ENCODE measurements at places on chromosomes 2 and 18.

DNA sequence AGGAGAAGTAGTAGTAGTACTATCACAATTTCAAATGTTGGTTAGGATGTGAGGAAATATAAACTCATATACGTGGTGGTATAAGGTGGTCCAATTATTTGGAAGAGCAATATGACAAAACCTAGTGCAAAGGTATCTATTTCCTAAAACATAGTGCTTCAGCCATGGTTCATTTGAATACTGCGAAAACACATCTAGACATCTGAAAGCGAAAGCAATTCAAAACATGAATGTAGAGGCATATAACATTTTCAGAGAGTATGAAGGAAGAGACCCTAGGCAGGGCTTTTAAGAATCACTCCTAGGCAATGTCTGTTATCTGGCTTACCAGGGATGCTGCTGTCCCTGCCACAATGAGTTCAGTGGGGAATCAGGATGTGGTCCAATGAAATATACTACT lies 1085.8 kb downstream of the TDRD15 start:
- H3K27ac ChIP-seq = no peak overlapping the region
- H3K36me3 ChIP-seq = no peaks in the 10 kb centered on the region
- H3K27me3 ChIP-seq = no peaks in the 10 kb centered on the region
- no peaks in the 10 kb centered on the region for H3K4me1 ChIP-seq
- no peak overlapping the region for H3K4me3 ChIP-seq

DNA sequence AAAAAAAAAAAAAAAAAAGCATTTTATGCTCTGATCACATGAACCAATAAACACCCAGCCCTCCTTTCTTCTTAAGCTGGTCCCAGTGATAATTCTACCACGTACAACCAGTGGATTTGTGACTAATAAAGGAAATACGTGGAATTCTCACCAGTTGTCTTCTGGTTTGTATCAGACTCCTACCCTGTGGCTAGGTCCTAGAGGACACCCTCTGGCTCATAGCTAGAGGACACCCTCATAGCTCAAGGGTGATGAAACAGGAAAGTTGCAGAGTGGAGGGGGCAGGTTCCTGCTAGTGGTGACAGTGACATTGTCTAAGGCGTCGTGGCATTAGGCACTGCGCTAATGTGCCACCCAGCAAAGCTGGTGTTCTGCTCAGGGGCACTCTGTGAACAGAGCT lies 167.8 kb downstream of the BCL11A start:
- H3K4me3 ChIP-seq = no peak overlapping the region
- no peaks in the 10 kb centered on the region for H3K27me3 ChIP-seq
- H3K36me3 ChIP-seq = no peaks in the 10 kb centered on the region
- no peaks in the 10 kb centered on the region for H3K4me1 ChIP-seq
- no peak for DNase-seq

DNA sequence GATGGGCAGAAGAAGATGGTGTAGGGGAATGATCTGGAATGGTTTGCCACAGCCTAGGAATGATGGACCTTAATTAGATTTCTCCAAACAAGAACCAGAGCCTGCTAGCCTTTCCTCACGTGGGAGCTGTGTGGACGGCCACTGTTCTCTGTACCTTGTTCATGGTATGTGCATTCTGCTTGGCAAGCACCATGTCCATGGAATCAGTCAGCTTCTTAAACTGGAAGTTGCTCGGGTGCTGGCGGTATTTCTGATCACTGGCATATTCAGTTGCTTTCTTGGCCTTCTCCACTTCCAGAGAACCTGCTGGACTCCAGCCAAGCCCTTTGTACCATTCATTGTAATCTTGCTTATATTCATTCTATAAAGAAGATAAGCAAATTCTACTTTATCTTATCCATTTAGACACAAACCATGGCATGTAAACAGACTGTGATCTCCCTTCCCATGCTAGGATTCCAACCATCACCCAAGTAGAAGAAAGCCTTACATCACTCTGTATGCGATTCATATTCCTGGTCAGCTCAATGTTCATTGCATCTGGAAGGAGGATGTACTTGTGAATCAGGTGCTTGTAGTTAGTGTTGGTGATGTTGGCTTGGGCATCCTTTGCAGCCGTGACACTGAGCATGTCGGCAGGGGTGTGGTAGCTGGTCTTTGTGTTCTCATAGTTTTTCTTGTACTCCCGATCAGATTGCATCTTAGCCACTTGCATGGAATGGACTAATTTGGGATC lies 78.4 kb downstream of the NEB start:
- no peaks in the 10 kb centered on the region for H3K36me3 ChIP-seq
- DNase-seq = no peak
- H3K27ac ChIP-seq = no peak overlapping the region
- H3K4me1 ChIP-seq = no peaks in the 10 kb centered on the region

- no peak overlapping the region for H3K27ac ChIP-seq
- H3K4me1 ChIP-seq = peaks cover 12% of the 10 kb centered on the region
- no peaks in the 10 kb centered on the region for H3K36me3 ChIP-seq
- H3K4me3 ChIP-seq = no peak overlapping the region
Observed at GRCh38 chr2:105327690-105328089, 1.8 kb downstream of the TGFBRAP1 start.

GRCh38 chr2:105640246-105640645 lies 104.5 kb upstream of the NCK2 start:
- no peaks in the 10 kb centered on the region for H3K4me1 ChIP-seq
- no peak overlapping the region for H3K27ac ChIP-seq
- H3K4me3 ChIP-seq = no peak overlapping the region
- DNase-seq = no peak

- H3K36me3 ChIP-seq = no peaks in the 10 kb centered on the region
- no peak overlapping the region for H3K27ac ChIP-seq
- H3K4me3 ChIP-seq = no peak overlapping the region
Observed at GRCh38 chr2:14881651-14882327, 249.3 kb downstream of the LRATD1 start.

GRCh38 chr2:145724311-145724898 lies 1204.5 kb upstream of the ZEB2 start:
- no peak overlapping the region for H3K27ac ChIP-seq
- no peaks in the 10 kb centered on the region for H3K27me3 ChIP-seq
- no peaks in the 10 kb centered on the region for H3K36me3 ChIP-seq

DNA sequence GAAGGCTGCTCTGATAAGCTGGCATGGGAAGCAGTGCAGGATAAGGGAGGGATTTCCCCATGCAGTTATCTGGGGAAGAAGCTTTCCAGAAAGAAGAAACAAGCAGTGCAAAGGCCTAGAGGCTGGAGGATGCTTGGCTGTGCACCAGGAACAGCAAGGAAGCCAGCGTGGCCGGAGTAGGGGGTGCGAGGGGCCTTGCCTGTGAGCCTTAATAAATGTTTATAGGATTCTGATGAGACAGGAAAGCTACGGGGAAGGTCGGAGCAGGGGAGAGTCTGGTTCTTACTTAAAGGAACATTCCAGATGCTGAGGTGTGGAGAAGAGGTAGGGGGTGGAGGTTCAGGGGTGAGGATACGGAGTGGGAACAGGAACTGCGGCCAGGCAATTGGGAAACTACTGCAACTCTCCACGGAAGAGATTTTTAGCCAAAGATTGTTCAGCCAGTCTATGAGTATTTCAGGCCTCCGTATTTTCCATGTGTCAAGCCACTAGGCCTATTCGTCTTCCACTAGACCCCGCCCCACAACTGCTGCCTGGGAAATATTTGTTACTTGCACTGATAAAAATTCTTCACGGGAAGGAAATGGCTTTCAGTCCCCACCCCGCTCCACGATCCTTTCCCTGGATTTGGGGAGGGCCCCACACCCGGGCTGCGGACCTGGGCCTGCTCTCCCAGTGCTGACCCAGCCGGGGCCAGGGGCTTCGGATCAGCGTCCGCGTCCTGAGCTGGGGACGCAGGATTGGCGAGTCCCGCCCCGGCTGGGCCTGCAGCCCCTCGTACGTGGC lies 516 bp downstream of the EIF2AK2 start:
- peaks cover 4% of the 10 kb centered on the region for H3K36me3 ChIP-seq
- H3K27me3 ChIP-seq = no peaks in the 10 kb centered on the region
- H3K4me1 ChIP-seq = peaks cover 25% of the 10 kb centered on the region
- DNase-seq = peak; percentile 11
- peak overlapping the region; percentile 92 for H3K4me3 ChIP-seq

- no peak overlapping the region for H3K27ac ChIP-seq
- H3K36me3 ChIP-seq = no peaks in the 10 kb centered on the region
- H3K4me1 ChIP-seq = no peaks in the 10 kb centered on the region
Observed at GRCh38 chr2:18159896-18160295, 281.4 kb downstream of the KCNS3 start.

GRCh38 chr2:47438783-47439182 lies 35.8 kb downstream of the MSH2 start:
- H3K36me3 ChIP-seq = no peaks in the 10 kb centered on the region
- no peak overlapping the region for H3K4me3 ChIP-seq
- no peaks in the 10 kb centered on the region for H3K27me3 ChIP-seq
- H3K27ac ChIP-seq = no peak overlapping the region
- no peak for DNase-seq
- no peaks in the 10 kb centered on the region for H3K4me1 ChIP-seq

- H3K4me1 ChIP-seq = no peaks in the 10 kb centered on the region
- no peak for DNase-seq
- no peak overlapping the region for H3K27ac ChIP-seq
- no peak overlapping the region for H3K4me3 ChIP-seq
- H3K36me3 ChIP-seq = no peaks in the 10 kb centered on the region
Observed at GRCh38 chr2:101951296-101951695, 40.5 kb upstream of the IL1R2 start.

Measured in naive thymus-derived CD4-positive, alpha-beta T cell (primary cell).